ENCODE measurements at places on chromosomes 1 and 21.

DNA sequence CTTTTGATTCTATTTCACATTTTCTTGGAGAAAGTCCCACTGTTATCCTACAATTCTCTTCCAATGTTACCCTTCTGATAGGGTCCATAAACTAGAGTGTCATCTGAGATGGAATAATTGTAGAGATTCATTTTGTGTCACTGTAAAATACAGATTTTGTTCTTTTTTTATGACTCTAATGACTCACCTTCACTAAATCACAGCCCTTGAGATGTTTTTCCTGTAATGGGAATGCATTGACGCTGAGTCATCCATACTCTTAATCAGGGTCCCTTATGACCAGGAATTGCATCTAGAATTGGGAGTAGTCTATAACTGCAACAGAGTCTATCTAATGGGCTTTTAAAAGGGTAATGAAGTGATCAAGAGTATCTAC is 315.5 kb downstream of the TGFB2 start:
- DNase-seq = no peak

DNA sequence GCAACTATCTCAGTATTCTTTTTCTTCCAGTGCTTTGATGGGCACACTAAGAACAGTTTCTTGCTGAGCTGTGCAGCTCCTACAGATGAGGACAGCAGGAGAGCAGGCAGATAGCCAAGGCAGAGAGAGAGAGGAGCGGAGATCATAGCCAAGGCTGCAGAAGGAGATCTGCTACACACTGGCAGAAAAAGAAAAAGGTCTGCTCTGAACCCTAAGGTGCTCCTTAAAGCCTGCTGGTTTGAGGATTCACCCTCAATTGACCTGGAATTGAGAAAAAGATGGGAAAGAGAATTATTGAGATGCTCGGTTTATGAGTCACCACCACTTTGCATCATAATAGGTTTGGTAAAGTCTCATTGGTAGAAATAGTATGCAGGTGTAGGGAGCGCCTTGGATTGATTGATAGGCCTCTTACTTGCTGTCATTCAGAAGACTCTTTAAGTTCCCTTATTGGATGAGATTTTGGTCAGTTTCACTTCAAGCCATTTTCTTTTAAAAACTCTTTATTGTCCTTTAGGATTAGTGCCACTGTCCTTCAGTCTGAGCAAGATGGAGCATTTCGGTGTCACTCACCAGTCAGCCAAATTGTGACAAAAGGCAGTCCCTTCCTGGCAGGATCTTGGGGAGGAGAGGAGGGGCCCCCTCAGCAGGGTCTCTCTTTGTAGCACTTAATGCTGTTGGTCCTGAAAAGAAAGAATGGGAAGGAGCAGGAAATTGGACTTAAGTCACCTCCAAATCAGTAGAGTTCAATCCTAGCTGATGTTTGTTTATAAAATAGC is 685.0 kb downstream of the ADGRL2 start:
- DNase-seq = no peak

- no peak for DNase-seq
Observed at GRCh38 chr1:153842006-153842471, 66.8 kb downstream of the SLC27A3 start.

GRCh38 chr1:224782281-224783000 is 147.0 kb upstream of the DNAH14 start:
- DNase-seq = no peak

DNA sequence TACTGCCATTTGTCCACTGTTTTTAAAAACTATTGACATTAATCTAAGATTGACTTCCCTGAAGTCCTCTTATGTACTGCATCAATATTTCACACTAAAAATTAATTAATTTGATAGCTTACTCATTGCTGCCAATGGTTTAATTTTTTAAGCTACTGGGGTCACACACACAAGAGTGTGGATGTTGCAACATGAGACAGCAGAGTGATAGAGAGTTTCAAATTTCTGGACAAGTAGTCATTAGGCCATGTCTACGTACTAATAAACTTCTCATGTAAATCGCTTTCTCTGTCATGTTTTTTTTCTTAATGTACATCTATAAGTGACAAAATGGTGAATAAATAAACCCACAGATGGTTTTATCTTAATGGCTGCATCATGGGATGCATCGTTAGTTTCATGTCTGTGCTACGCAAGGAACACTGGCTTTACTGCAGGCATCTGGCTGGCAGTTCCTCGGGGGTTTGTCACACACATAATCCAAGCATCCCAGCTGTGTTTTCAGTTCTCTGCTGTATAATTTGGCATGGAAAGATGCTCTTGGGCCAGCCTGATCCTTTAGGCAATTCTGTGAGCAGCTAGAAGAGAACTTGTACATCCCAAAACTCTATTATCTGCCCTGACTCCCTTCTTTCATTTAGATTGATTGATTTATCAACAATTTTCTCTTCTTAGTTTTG is 16.4 kb upstream of the CHODL start:
- DNase-seq = peak; percentile 70
